ENCODE measurements at places on chromosomes 5 and 9. TPM values are rescaled to one million over a fixed set of nuclear protein-coding genes. Genes with fewer than 3 reads are reported as not detected.

The LCN9 gene
- total RNA-seq = not detected

The DMRT3 gene
- total RNA-seq = not detected

The PTGDS gene
- 6.0 TPM for total RNA-seq

The IL12B gene
- under 0.01 TPM for total RNA-seq

The SPINK4 gene
- not detected for total RNA-seq

The TSTD2 gene
- 17.6 TPM for total RNA-seq

The RECK gene
- total RNA-seq = 42.3 TPM

The LEAP2 gene
- total RNA-seq = 0.34 TPM

The PCDHGA2 gene
- total RNA-seq = 4.9 TPM

The MRPL50 gene
- 11.0 TPM for total RNA-seq

The CDKN2A gene
- 28.2 TPM for total RNA-seq

The PCDHGB1 gene
- total RNA-seq = 1.5 TPM

The PCDHGA3 gene
- total RNA-seq = 1.9 TPM

The ANKRD31 gene
- total RNA-seq = 0.09 TPM

The ARAP3 gene
- total RNA-seq = 2.8 TPM

The DHFR gene
- total RNA-seq = 2.7 TPM

The SHB gene
- 11.5 TPM for total RNA-seq

The GABBR2 gene
- total RNA-seq = 0.43 TPM

The PHYHD1 gene
- total RNA-seq = 16.3 TPM

Data from bronchial smooth muscle cell (primary cell).